ENCODE measurements at places on chromosomes 12 and 14.

DNA sequence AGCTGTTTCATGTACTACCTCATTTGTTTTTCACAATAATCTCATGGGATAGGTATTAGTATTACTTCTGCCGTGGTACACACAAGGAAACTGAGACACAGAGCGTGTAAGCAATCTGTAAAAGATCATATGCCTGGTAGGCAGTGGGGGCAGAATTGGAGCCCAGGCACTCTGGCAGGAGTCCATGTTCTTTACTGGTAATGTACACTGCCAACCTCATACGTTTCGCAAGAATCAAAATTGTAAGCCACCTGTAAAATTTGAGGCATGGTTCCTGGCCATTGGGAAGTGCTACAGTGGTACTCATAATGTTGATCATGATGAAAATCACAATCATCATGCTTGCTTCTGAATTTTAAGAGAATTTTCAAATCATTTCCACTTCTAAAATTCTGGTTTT lies 40.7 kb downstream of the TMTC1 start:
- DNase-seq, result no peak

DNA sequence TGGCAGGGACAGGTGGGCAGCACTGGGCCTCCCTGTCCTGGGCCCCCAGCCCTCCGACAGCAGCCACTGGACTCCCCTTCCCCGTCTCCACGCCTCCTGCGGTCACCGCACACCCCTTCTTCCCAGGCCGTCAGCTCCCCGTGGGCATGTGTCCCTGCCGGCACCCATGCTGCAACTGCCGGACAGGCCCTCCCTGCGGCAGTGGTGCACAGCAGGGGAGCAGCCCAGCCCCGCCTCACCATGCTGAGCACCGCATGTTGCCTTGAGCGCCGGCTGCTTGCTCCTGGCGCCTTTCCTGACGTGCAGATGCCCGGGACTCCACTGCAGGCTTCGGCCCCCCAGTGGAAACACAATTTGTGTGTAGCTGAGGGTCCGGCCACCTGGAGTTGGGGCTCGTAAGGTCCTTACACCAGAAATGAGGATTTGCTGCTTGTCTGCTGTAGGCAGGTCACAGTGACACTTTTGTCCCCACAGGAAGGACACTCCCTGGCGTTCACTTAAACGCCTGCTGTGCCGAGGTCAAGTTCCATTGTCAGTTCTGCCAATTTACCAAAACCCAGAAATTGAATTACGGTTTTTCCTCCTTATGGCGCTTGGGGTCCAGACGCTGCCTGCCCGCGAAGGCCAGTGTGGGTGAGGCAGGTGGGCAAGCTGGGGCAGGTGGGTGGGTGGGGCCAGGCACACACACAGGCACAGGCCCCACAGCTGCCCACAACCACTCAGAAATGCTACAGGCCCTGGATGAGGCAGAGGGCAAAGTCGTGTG lies 28.2 kb upstream of the MMP17 start:
- no peak for DNase-seq

DNA sequence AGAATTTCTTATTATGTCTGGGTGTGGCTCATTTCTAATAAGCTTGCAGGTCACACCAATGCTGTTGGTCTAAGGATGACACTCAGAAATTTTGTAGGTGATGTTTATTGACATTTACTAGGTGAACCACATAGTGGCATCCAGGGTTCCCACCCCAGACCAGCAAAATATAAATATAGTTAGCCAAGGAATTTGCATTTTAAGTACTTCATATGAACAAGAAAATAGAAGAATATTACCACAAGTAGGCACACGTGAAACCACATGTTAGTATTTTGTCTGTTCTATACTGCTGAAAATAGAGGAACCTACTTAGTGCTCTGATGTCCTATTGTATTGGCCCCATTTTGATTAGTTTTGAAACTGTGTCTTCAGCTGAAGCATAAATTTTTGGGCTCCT lies 71.1 kb downstream of the USP15 start:
- peak; percentile 6 for DNase-seq

- DNase-seq, result peak; percentile 23
These were observed 11.3 kb downstream of the MED13L start for GRCh38 chr12:116266168-116266601.

GRCh38 chr14:31582836-31583452 lies 21.7 kb downstream of the NUBPL start:
- no peak for DNase-seq

DNA sequence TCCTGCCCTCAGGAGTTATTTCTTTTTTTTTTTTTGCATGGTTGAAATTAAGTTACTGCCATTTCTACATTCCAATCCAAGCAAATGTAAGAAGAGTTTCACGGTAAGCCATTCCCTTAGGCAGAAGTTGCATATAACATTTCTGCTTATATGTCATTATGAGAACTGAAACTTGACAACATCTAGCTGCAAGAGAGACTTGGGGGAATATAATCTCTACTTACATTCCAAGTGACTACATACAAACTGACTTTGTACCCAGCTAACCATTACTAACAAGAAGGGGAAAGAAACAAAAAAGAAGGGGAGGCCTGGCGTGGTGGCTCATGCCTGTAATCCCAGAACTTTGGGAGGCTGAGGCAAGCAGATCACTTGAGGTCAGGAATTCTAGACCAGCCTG lies 7.3 kb upstream of the RESF1 start:
- DNase-seq, result no peak

DNA sequence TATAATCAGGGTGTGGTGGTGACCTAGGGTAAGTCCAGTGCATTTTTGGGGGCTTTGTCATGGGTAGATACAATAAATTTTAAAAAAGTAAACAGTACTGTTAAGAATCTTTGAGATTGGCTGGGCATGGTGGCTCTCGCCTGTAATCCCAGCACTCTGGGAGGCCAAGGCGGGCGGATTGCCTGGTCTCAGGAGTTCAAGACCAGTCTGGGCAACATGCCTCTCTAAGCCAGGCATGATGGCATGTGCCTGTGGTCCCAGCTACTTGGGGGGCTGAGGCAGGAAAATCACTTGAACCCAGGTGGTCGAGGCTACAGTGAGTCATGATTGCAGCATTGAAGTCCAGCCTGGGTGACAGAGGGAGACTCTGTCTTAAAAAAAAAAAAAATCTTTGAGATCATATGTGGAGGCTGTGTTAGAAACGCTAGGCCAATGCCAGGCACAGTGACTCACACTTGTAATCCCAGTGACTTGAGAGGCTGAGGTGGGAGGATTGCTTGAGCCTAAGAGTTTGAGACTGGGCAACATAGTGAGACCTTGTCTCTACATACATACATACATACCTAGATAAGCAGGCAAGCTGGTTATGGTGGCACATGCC lies 67.7 kb downstream of the PRKCH start:
- peak; percentile 36 for DNase-seq

DNA sequence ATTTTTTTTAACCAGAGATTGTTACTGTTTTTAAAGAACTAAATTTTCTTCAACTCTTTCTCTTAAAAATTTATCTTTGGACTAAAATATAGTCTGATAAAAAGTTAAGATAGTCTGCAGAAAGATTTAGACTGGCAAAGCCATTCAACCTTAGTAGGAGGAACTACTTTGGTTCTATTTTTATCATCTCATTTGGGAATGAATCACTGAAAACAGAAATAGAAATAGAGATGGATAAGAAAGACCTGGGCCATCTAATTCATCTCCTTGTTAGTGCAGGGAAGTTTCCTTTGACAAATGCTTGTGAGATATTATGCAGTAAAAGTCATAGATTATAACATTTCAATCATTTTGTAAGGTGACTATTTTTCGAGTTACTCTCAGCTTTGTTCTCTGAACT lies 263.2 kb upstream of the NPAS3 start:
- DNase-seq, result no peak

- DNase-seq, result peak; percentile 34
These were observed 163.4 kb downstream of the RAD51B start for GRCh38 chr14:67982711-67983608.

DNA sequence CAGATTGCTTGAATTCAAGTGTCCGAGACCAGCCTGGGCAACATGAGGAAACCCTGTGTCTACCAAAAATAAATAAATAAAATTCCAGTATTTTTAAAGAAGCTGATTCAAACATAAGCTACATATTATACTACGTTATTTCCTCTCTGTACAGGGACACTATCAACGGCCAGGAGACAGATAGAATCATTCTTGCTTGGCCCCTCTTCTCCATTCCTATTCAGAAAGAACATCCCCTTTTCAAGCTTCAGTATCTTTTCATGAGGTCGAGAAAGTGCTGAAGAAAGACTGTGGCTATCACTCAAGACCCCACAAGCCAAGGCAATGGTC lies 314 bp upstream of the DHRS7 start:
- no peak for DNase-seq

DNA sequence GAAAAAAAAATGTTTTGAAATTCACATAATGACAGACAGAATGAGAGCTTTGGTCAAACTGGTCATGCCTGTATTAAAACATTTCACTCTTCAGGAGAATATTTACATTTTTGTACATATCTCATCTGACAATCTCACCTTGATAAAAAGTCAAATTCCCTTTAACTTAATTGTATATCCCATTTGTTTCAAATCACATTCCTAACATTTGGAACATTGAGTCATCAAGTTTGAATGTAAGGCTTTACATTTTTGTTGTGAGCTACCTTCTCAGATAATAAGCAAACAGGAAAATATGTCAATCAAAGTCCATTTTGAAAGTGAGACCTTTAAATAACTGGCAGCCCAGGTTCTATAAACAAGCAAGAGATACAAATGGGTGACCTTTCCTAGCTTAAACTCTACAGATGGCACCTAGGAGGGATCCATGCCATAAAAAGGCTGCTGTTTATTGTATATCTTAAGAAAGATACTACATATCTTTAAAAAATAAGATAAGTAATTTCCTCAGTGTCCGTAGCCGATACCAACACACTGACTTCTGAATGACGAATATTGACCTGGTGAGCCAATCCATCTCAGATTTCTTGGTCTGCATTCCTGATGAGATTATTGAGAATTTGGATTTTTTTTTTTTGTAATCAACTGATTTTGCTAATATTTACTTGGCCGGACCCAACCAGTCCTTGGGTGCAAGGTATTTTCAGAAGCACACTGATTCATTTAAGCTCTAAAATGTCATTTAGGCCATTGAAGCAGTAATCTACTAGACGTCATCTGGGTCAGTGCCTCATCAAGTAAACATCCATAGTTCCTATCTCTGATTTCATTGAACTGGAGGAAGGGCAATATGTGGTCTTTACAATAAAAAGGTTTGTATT lies 259.6 kb downstream of the BTG1 start:
- DNase-seq, result no peak

Data from fibroblast of skin of scalp (primary cell).